ENCODE measurements at places on chromosomes 13 and 19. TPM values are rescaled to one million over a fixed set of nuclear protein-coding genes. Genes with fewer than 3 reads are reported as not detected.

ZNF790 gene
- 6.5 TPM for total RNA-seq

SLC46A3 gene
- total RNA-seq, result 7.3 TPM

DNA sequence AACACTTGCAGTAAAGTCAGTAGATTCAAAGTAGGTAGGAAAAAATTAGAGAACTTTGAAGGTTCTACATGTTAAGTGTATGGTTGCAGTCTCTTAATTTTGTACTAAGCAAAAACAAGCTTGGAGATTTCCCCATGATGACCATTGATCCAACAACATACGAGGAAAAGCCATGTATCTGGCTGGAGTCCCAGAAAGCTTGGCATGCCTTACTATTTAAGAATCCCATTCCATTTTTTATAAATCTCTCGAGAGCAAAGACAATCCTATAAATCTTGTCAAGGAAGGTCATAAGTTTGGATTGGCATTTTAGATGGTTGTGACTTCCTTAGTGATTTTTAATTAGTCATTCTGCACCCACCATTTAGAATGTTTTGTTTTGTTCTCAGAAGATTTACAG, 495.9 kb downstream of the GPC5 start:
- DNase-seq, result no peak

AP2S1 gene
- 64.3 TPM for total RNA-seq

GRCh38 chr19:802498-803098, 5.3 kb downstream of the PTBP1 start:
- DNase-seq, result no peak

GRCh38 chr19:6418562-6418932, 6.1 kb downstream of the KHSRP start:
- no peak for DNase-seq

DNA sequence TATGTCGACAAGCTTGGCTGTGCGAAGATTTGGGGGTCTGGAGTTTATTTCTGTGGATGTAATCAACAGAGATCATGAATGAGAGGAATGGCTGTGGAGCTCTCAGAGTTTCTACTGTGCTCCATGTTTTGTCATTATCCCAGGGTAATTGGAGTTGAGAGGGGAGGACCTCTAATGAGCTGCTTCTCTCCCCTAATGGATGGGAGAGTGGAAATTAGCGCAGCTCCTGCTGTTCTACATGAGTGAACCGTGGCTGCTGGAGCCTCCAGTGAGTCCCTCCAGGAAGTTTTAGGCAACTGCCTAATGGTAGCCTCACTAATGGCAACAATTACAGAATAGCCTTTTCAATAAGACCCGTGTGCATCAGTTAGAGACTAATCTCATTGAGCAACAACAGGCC, 31.3 kb upstream of the FGF9 start:
- no peak for DNase-seq

DNA sequence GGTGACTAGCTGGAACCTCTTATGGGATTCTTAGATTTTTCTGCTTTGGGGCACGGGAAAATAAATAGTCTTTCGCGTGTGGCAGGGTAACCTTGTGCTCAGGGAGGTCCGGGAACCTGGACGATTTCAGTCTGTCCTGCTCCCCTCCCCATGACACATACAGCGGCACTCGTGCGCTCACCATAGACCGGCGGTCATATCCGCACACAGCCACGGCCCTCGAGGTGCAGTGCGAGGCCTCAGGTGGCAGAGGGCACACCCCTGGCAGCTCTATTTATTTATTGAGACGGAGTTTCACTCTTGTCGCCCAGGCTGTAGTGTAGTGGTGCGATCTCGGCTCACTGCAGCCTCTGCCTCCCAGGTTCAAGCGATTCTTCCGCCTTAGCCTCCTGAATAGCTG, 3.0 kb downstream of the ONECUT3 start:
- no peak for DNase-seq

PTH2 gene
- total RNA-seq, result not detected

MLNR gene
- not detected for total RNA-seq

GRCh38 chr13:93254775-93255174, 28.2 kb downstream of the GPC6 start:
- DNase-seq, result no peak

- DNase-seq, result no peak
Observed at GRCh38 chr13:80141123-80141849, 199.6 kb downstream of the SPRY2 start.

DNA sequence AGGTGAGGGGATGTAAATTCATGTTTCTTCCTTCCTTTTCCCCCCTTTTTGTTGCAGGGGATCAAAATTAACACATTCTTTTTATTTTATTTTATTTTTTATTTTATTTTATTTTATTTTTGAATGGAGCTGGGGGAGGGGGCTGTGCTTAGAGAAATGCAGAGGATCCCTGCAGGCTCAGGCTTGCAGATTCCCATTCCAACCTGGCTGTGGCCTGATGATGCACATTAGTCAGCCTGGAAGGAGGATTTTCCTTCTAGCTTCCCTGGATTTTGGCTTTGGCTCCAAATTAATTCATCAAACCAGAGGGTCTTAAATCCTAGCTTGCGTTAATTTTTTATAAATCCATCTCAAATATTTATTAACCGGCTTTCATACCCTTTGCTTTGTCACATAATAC, 67.0 kb downstream of the FREM2 start:
- DNase-seq, result no peak

- no peak for DNase-seq
Observed at GRCh38 chr19:10747674-10748073, 29.8 kb downstream of the DNM2 start.

- DNase-seq, result no peak
Observed at GRCh38 chr13:75372923-75373841, 108.8 kb downstream of the TBC1D4 start.

DNA sequence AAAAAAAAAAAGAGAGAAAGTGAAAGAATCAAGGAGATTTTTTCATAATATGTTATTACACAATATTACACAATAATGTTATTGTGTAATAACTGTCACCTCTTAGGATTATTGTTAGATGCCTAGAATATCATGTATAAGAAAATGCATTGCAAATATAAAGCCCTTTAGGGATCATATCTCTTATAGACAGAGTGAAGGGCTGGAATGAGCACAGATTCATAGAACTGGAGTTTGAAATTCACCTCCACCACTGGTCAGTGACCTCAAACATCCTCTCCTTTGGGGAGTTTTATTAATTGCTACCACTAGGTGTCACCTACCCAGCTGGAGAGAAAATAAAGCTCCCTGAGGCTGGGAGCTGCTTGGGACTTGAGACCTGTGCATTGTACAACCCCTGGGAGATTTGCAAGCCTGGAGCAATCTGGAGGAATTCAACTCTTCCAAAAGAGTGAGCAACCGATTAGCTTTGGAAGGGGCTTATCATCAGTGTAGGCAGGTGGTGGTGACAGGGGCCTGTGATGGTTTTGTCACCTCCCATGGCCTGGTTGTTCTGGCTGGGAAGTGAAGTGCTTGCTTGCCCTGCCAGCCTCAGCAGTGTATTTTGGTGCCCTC, 30.3 kb upstream of the FRY start:
- DNase-seq, result no peak
